Inflammatory macrophage (primary cell): ENCODE measurements at places on chromosomes 4 and X.

GRCh38 chrX:134753718-134754008 is 95.4 kb upstream of the PLAC1 start:
- DNase-seq, result no peak

DNA sequence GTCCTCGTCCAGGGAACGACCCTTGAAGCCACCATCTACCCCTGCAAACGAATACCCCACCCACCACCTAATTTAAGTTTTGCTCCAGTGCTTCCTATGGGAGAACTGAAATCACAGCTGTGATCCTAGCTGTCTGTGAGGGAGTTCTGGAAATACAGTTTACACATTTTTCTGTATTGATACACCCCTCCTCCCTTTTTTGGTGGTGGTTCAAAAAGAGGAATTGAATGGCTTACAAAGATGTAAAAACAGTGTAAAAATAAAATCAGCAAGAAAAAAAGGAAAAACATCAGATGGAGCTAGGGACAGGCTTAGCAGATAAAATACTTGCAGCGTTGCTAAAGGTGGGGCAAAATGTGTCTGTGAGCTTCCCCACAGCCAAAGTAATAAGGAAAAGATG is 86.6 kb downstream of the SORCS2 start:
- DNase-seq, result no peak

GRCh38 chr4:124144238-124144654 is 568.3 kb downstream of the ANKRD50 start:
- DNase-seq, result no peak

GRCh38 chr4:24836661-24837242 is 41.4 kb downstream of the SOD3 start:
- no peak for DNase-seq
